ENCODE measurements at places on chromosomes 5 and 9.

GRCh38 chr5:174436750-174437149, 287.6 kb upstream of the MSX2 start:
- no peak for DNase-seq

DNA sequence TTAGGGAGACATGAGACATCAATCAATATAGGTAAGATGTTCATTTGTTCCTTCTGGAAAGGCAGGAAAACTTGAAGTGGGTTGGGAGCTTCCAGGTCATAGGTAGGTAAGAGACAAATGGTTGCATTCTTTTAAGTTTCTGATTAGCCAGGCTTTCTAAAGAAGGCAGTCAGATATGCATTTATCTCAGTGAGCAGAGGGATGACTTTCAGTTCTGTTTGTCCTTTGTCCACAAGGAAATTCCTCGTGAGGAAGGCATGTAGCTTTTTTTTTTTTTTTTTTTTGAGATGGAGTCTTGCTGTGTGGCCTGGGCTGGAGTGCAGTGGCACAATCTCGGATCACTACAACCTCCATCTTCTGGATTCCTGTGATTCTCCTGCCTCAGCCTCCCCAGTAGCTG, 155.3 kb upstream of the ABCA1 start:
- no peak for DNase-seq

DNA sequence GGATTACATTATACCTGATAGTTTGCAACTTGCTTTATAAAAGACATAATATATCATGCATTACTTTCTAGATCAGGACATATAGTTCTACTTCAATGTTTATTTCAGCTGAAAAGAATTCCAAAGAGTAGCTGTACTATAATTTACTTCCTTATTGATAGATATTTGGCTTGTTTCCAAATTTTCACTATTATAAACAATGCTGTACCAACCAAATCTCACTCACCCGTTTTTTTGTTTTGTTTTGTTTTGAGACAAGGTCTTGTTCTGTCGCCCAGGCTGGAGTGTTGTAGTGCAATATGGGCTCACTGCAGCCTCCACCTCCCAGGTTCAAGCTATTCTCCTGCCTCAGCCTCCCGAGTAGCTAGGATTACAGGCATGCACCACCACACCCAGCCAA, 132.7 kb downstream of the GNAQ start:
- DNase-seq = no peak

- DNase-seq = no peak
Measured at GRCh38 chr9:127159325-127159801, 36.9 kb upstream of the ANGPTL2 start.

GRCh38 chr9:92503156-92503555, 20.9 kb upstream of the ASPN start:
- DNase-seq = no peak

GRCh38 chr9:89413963-89414638, 83.8 kb downstream of the SEMA4D start:
- DNase-seq = no peak

- no peak for DNase-seq
Measured at GRCh38 chr5:176469296-176469695, 21.1 kb downstream of the FAF2 start.

DNA sequence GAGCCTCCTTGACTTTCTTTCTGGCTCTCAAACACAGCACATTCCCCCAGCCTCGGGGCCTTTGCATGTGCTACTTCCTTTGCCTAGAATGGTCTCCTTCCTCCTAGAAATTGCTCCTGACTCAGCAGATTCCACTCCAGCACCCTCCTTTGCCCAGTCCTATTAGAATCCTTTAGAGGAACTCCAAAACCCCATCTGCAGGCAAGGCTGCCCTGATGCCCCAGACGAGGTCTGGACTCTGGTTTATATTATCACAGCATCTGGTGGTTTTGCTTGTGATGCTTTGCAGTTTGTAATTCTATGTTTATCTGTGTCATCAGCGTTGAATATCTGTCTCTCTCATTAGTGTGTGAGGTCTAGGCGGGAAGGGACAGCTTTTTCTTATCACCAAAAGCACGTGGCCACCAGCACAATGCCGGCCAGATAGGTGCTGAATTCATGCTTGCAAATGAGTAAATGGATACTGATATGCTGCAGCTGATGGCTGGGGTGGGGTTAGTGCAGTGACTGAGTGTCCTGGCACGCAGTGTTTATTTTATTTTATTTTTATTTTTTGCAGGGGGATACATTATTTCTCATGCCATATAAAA, 30.0 kb upstream of the ANKH start:
- no peak for DNase-seq

GRCh38 chr5:128559300-128560297, 21.6 kb upstream of the FBN2 start:
- DNase-seq = no peak

GRCh38 chr5:42302186-42302585, 121.1 kb upstream of the GHR start:
- DNase-seq = no peak

All from Right ventricle myocardium inferior (tissue), 1 donor.